OCI-M1 (cell line): ENCODE measurements at places on chromosomes 13 and 19.

- no peak for DNase-seq
Observed at GRCh38 chr13:111911121-111911720, 155.7 kb upstream of the SOX1 start.

GRCh38 chr13:23579072-23579895 lies 9.1 kb downstream of the TNFRSF19 start:
- peak; percentile 79 for DNase-seq

DNA sequence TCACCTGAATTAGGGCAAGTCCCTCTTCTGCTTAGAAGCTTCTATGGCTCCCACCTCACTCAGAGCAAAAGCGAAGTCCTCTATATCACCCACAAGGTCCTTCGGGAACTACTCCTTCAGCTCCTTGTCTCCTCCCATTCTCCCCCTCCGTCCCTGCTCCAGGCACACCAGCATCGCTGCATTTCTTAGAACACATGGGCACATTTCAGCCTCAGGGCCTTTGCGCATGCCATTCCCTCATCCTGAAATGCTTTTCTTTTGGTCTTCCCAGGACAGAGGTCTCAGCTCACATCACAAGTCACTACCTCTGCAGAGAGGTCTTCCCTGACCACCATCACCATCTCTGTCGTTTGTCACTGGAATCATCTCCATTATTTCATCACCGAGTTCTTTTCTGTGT lies 4.0 kb downstream of the S1PR5 start:
- DNase-seq: no peak

DNA sequence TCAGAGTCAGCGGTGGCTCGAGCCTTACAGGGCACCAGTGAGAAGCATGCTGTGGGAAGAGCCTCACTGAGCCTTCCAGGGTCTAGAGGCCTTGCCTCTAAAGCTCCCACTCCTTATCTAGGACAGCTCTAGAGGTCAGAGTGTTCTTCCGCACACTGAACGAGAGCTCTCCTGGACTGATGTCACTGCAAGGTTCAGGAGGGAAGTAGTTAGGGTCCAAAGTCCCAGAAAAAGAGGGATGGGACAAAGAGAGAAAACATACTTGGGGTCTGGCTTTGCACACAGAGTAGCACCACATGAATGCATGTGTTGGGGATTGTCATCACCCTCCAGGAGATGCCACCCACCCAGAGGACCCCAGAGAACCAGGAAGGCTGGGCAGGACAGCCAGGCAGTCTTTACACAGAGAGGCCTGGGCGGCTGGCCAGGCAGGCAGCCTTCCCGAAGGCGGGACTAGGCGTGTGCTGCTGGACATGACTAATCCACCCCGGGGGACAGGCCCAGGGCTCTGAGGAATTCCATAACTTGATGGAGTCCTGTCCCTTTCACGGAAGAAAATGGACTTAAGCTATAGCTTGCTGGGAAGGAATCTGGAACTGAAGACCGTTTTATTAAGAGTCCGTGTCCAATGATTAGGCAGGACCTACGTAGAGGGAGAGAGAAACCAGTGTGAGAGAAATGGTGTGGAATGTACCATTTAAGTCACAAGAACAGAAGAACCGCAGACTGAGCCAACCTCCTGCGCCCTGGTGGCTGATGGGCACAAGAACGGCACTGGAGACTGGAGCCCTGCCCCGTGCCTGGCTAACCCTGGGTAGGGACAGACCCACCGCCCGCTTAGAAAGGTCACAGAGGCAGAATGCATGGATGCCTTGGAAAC lies 16.6 kb upstream of the EPHX3 start:
- no peak for DNase-seq

DNA sequence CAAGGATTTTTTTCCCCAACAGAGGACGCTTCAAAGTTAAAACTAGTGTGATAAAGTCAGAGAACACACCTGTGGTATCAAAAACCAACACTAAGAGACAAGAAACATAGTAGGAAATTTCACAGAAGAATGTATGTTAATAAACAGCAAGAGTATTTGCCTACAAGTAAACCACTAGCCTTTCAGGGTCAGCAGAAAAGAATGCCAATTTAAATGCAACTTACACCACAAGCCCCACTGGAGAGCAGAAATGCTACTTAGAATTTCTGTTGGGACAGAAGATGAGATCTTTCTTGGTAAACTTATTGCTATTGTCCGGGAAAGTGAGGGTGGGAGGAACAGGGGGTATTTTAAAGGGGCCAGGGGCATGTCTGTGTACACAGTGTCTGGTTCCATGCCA lies 68.6 kb downstream of the STK24 start:
- DNase-seq: peak; percentile 21

DNA sequence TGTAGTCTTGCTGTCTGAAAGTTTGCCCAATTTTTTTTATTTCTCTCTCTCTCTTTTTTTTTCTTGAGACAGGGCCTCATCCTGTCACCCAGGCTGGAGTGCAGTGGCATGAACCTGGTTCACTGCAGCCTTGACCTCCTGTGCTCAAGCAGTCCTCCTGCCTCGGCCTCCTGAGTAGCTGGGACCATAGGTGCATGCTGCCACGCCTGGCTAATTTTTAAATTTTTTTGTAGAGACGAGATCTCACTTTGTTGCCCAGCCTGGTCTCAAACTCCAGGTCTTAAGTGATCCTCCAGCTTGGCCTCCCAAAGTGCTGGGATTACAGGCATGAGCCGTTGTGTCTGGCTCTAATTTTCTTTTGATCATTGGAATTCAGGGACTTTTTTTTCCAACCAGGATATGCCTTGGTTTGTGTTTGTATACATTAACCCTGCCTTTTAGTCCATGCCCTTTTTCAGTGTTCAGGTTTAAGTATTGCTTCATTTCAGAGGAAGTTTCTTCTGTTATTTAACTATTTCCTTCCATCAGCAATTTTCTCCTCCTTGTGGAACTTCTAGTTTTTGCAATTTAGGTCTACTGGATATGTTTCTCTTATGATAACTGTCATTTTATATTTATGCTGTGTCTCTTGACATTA lies 201.4 kb downstream of the PCCA start:
- DNase-seq: no peak

- DNase-seq: peak; percentile 52
Observed at GRCh38 chr19:46731584-46731983, 14.3 kb upstream of the FKRP start.

GRCh38 chr13:23380534-23380933 lies 53.0 kb downstream of the SACS start:
- no peak for DNase-seq

- DNase-seq: no peak
Observed at GRCh38 chr13:80901111-80901510, 560.2 kb upstream of the SPRY2 start.

DNA sequence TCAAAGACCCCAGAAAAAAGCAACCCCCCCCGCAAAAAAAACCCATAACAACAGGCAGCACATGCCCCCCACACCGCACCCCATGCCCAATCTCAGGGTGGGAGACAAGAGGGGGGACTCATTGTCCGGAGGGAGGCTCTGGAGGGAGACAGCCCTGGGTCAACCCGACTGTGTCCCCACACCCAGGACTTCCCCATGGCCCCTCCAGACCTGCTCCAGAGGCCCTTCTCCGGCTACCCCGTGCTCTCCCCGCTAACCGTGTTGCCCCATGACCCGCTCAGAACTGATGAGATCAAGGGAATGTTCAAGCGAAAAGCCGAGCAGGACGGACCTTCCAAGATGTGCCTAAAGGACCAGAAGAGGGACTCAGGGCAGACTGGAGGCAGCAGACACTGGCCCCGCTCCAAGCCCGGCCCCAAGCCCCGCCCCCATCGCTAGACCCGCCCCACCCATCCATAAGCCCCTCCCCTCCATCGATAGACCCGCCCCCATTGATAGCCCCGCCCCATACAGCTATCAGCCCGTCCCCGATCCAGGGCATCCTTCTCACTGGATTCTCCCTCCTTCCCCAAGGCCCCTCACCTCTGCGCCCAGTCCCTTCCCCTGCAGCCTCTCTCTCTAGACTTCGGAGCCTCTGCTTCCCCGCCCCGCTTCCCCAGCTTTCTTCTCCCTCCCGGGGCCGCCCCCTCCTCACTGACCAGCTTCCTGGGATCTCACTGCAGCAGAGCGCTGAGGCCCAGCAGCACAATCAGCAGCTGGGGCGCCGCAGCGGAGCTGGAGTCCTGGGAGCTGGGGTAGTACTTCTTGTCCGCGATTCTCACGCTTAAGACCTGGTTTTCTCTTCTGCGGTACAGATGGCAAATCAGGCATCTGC lies 2.2 kb downstream of the BST2 start:
- peak; percentile 73 for DNase-seq

- DNase-seq: peak; percentile 68
Observed at GRCh38 chr13:40985381-40986100, 33.6 kb downstream of the ELF1 start.

DNA sequence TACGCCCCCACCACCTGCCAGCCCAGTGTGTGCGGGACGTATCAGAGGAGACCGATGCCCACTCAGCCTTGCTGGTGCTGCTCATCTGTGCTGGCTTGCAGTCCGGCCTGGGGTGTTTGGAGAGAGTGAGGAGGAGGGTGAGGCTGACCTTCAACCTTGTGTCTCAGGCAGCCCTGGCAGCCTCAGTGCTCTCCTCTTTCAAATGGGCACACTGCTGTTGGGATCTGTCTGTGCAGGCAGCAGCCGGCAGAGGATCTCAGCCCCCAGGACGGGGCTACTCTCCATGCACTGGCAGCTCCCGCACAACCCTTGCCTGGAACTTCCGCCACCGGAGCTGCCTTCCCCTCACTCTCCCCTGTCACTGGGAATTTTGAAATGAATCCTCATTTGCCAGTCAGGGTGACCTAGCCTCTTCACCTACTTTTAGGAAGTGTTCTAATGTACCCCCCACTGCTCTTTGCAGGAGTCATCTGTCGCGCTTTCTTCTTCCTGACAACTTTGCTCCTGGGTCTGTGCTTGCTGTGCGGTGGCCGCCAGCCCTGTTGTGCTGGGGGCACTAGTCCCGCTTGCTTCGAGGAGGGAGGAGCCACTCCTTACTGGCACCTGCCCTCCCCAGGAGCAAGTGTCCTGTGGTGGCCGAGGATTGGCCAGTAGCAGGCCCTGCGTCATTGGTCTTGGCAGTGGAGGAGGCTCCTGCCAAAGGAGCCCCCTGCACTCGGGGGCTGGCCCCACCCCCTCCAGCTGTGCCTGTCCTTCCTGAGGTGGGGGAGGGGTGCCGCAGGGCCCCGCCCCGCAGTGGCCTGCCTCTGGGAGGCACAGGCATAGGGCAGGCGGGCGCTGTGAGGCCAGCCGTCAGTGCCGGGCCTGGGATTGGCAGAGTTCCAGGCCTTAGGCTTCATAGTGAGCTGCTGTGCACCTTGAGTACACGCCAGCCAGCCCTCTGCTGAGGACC lies 53.4 kb downstream of the TSSK6 start:
- no peak for DNase-seq

DNA sequence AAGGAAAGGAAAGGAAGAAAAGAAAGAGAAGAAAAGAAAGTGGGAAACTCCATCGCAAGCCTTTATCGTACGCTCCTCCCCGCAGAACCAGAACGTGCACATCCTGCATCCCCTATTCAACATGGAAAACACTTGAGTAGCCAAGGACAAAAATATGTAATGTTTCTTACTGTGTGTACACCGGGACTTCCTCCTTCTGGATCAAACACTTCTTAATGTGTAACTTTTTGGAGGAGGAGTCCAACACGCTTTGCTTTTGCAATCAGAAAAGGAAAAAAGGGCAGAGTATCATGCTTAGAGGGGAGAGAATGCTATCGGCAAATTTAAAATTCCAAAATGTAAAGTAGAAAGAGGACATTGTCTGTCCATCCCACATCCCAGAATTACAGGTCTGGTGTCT lies 7.8 kb upstream of the SHFL start:
- no peak for DNase-seq

- no peak for DNase-seq
Observed at GRCh38 chr19:39299832-39300231, 3.6 kb downstream of the IFNL1 start.

DNA sequence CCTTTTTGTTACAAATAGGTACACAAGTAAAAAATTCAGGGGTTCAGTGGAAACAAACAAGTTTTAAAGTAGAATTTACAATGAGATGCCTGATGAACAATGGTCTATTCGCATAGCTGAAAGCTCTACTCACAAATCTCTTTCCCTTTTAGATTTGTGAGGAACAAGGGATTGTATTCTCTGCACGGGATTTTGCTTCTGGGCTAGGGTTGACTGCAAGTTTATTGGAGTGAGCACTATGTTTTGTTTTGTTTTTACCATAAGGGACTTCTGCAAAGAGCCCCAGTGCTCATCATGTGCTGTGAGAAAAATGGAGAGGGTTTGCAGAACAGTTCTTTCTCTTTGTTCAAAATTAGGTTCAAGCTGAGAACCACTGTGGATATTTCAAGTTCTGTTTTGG lies 160.5 kb downstream of the DLEU7 start:
- DNase-seq: no peak

DNA sequence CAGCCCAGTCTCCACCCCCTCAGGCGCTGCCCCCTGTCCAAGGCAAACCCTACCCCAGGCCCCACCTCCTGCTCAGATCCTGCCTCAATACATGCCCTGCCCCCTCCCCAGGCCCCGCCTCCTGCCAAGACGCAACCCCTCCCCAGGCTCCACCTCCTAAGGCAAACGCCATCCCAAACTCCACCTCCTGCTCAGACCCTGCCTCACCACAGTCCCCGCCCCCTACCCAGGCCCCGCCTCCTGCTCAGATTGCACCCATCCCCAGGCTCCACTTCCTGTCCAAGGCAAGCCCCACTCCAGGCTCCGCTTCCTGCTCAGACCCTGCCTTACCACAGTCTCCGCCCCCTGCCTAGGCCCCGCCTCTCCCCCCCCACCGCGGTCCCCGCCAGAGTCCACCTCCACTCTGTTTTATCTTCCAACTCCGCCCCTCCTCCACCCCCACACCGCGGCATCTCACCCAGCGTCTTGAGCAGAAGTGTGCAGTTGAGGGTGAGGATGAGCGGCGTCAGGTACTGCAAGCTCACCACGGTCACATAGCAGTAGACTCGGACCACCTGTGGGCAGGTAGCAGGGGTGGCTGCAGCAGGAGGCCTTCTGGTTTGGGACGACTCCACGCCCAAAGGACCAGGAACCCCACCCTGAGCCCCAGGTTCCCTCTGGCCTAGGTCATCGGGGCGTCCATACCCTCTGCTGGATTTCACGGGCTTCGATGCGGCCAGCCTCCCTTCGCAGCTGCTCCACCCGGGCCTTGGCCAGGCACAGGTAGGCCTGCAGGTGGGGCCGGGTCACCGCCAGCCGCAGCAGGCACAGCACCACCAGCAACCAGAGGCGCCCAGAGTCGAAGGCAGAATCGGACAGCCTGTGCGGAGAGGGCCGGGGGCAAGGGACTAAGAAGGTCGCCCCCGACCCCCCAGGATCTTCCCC lies 17.7 kb downstream of the TMEM161A start:
- peak; percentile 87 for DNase-seq

GRCh38 chr13:57857945-57858344 lies 226.4 kb downstream of the PCDH17 start:
- peak; percentile 51 for DNase-seq

GRCh38 chr13:19742643-19743042 lies 40.1 kb downstream of the PSPC1 start:
- no peak for DNase-seq

DNA sequence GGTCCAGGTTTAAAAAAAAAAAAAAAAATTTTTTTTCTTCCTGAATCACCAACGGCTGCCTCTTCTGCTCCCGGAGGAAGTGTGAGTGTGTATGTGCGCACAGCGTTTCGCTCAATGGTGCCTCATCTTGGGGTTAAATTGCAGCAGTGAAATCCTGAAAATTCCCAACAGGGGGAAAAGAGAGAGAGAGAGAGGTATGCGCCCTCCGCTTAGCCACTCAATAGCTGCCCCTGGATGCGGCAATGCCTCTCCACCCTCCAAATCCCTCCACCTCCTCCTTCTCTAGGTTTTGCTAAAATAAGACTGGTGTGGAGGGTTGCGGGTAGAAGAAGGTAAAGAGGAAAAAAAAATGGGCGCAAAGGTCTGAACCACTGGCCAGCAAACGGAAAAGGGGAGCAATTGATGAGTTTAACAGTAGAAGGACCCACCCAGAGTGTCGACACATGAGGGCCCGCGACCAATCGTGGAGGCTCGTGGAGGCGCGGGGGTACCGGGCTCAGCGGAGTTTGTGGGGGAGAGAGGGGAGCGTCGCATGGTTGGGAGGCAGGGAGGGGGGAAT lies 853 bp upstream of the CACNA1A start:
- DNase-seq: no peak
